ENCODE measurements at places on chromosomes 12 and 14.

- DNase-seq, result no peak
These were observed 9.3 kb upstream of the HDAC7 start for GRCh38 chr12:47828976-47829482.

DNA sequence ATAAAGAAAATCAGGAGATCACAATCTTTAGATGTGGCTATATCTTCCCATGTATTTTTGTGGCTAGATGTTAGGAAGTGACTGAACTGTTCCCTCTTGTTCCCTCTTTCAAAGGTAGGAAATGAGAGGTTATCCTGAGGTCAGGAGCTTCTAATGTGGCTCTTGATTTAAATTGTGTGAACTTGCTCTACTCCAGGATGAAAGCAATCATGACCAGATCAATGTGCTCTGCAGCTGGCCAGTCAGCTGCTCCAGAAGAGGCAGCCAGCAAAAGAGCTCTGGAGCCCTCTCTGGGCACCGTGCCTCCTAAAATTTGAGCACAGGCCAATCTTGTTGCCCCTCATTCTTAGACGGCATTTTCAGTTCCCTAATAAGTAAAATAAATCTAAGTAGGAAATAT lies 32.0 kb downstream of the CDK17 start:
- no peak for DNase-seq

DNA sequence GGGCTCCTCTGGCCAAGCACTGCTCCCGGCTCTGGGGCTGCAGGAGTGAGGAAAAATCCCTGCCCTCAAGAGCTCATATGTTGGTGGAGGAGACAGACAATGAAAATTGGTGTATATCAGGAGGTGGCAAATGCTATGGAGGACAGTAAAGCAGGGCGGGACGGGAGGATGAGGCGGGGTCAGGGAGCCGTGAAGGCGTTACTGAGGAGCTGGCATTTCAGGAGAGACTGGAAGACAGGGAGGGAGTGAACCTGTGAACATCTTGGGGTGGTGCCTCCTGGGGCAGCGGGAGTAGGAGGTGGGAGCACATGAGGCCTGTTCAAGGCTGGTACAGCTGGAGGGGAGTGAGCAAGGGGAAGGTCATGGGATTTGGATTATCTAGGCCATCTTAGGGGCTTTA lies 26.6 kb downstream of the TSPAN9 start:
- no peak for DNase-seq

DNA sequence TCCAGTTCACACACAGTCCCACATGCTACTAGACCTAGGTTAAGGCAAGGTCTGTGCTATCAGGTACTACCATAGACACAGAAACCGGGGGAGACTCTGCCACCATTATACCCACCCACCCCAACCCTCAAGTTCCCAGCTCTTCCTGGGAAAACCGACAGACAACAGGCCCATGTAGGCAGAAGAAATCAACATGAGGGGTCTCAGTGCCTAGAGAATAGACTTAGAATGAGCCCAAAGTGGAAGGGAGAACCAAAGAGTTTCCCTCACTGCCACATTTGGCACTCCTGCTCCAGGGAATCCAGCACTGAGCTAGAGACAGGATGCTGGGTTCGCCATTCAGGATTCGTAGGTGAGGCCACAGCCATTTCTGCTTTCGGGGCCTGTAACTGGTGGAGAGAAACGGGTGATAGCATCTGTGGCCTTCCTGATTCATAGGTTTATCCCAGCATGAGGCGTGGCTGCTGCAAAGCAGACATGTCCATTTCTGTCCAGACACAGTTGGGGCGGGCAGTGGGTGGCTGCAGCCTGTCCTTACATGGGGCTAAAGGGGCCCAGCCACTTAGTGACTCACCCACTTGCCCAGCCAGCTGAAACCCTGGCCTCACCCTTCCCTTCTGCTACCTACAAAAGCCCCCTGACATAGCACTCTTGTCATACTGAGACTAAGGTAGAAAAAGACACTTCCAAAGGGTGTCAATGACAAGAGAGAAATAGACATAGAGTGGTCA lies 69.4 kb downstream of the IRF2BPL start:
- no peak for DNase-seq

DNA sequence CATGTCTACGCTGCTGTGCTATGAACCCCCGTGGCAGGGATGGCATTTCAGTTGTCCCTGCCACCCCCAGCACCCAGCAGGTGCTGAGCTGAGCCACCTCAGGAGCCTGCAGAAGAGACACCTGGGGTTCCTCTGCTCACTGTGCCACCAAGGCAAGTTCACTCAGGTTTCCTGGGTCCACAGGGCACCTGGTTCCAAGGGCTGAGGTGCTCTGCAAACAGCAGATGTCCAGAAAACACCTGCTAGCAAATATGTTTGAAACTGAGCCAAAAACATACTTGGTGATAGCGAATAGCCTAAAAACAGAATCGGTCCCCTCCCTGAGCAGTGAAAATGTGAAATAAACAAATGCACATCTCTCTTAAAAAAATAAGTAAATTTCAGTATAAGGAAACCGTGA lies 35.6 kb upstream of the GPR68 start:
- no peak for DNase-seq

- no peak for DNase-seq
These were observed 129.9 kb downstream of the KIF26A start for GRCh38 chr14:104268295-104268694.

GRCh38 chr12:88122666-88123065 lies 19.2 kb downstream of the CEP290 start:
- no peak for DNase-seq

GRCh38 chr12:32151086-32151485 lies 44.4 kb downstream of the BICD1 start:
- DNase-seq, result no peak

GRCh38 chr12:53383258-53383657 lies 3.3 kb downstream of the SP1 start:
- no peak for DNase-seq

GRCh38 chr14:24673059-24673458 lies 39.1 kb upstream of the GZMB start:
- no peak for DNase-seq

DNA sequence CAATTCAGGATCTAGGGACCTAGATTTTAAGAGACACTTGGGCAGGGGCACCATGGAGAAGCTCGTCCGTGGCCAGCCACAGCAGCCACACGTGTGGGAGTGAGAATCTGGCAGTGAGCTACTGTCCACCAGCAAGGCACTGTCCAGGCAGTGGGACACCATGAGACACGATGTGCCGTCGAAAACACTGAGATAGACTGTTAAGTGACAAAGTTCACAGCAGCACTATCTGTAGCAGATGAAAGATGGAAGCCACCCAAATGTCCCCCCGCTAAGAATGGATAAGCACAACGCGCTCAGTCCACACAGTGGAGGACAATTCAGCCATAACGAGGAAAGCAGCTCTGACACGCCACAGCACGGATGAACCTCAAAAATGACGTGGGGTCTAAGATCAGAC lies 19.7 kb downstream of the RILPL1 start:
- DNase-seq, result no peak

- no peak for DNase-seq
These were observed 9.4 kb downstream of the RNF41 start for GRCh38 chr12:56212361-56212760.

- DNase-seq, result no peak
These were observed 118.1 kb upstream of the FOXN3 start for GRCh38 chr14:89534902-89535685.

DNA sequence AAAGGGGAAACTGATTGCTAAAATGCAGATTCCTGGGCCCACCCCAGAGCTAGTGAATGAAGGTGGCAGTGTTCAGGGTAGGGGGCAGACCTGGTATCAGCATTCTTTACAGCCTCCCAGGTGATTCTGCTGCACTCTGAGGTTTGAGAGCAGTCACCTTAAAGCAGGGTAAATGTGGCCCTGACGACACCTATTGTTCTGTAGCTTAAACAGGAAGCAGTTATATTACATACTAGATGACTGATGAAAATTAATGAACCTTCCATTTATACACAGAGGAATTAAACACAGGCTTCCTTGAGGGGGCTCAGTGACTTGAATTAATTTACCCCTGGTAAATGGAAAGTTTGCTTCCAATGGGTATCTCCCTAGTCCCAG lies 25.3 kb downstream of the NUAK1 start:
- DNase-seq, result no peak

- no peak for DNase-seq
These were observed at the start of gene DERA for GRCh38 chr12:15910864-15911721. Gene DERA (plus strand): TSS chr12:15911332. CDS start chr12:15911384, 52 bp downstream.

DNA sequence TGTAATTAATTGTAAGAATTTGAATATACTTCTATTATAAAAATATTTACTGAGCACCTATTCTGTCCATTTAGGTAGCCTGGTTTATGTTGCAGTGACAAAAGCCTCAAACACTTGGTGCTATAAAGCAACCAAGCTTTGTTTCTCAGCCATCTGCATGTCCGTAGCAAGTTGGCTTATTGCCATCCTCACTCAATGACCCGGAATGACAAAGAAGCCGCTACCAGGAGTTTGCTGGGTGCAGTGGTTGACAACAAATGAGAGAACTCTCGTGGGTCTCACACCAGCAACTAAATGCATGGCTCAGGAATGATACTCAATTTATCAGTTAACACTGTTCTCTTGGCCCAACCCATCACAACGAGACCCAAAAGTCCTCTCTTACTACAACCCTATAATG lies 553.1 kb downstream of the DIO2 start:
- DNase-seq, result no peak

GRCh38 chr14:102683399-102684297 lies 91.2 kb downstream of the RCOR1 start:
- DNase-seq, result no peak

- no peak for DNase-seq
These were observed 1030.6 kb downstream of the VRK1 start for GRCh38 chr14:97827746-97828145.

DNA sequence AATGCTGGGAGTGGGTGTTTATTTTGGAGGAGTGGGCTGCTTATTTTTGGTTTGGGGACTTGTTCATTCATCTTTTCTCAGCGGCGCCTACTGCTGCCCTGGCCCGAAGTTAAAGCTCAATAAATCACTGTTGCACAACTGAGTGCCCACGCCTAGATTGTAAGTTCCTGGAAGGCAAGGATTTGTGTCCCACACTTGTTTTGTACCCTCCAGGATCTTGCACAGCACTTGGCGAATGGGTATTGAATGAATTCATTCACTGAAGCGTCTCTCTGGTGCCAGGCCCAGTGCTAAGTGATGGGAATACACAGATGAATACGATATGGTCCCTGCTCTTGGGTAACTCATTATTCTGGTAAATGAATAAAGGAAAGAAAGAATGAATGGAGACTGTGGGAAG lies 153.3 kb upstream of the PARP11 start:
- DNase-seq, result no peak

DNA sequence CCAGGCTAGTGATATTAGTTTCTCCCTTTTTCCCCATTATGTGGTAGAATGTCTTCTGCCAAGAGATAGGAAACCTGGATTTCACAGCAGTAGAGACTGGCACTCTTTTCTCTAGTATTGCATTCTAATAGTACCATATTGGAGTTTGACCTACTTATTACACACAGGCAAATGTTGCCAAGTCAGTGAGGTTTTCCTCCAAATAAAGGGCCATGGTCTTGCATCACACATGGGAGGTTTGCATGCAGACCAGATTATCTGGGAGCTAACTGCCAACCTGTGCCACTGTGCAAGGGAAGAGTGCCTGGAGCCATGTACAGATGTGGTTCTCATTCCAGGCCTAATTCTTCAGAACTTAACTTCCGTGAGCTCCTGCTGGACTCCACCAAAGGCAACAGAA lies 113.3 kb downstream of the ANO6 start:
- DNase-seq, result no peak

GRCh38 chr12:24948420-24948756 lies 513 bp downstream of the BCAT1 start:
- DNase-seq, result no peak

GRCh38 chr14:34368115-34368970 lies 93.7 kb downstream of the SPTSSA start:
- no peak for DNase-seq

DNA sequence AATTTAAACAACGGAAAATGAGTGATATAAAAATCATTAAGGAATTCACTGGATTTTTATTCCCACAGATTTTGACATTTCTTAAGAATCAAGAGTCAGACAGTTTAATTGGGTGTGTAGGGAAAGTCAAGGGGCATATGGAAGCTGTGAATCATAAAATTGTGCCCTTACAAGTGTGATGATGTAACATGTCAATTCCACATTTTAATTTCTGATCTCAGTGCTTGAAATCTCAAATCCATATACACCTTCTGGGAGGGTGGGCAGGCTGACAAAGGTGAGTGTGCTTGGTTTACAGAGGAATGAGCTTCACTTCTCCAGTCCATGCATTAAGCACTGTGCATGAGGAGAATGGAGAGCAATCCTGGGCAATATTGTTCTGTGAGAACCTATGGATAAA lies 1.0 kb upstream of the KRT6A start:
- no peak for DNase-seq
